Activated T-cell treated with anti-CD3 and anti-CD28 coated beads, Interleukin-2, amount 50 U/mL, for 48 hours (primary cell): ENCODE measurements at places on chromosomes 5 and 9.

DNA sequence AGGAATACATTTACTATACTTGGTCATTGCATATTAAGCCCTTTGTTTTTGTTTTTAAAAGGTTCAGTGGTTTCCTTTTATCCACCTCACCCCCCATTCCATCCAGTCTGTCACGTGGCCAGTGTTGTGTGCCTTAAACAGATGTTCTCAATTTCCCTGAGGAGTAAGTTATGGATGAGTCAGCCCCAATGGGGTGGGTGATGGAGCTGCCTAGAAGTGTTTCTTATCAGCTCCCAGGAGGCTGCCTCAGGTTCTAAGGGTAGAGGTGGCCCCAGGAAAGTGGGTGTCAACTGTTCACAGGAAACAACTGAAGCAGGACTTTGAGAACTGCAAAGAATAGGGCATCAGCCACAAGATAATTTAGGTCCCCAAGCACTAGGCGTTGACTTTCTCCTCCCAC lies 41.1 kb downstream of the ACTBL2 start:
- no peak for DNase-seq

DNA sequence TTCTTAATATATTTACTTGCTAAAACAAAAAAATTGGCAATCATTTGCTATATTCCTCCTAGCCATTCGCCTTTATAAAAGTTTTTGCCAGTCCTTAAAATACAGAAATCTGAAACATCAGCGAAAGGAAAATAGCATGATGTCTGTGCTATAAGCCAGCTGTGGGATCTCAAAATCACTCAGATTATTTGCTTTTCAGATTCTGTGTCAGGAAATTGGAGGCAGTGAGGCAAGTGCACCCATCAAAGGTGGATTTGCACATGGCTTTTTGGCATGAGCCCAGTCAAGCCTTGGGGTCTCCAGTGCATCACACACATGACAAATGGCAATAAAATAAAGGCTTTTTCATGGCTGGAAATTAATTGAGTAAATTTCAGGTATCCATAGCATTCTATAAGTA lies 196.8 kb upstream of the DAPK1 start:
- DNase-seq, result no peak

- DNase-seq, result no peak
These were observed 1138.2 kb downstream of the TAF11L14 start for GRCh38 chr5:18772475-18772874.

DNA sequence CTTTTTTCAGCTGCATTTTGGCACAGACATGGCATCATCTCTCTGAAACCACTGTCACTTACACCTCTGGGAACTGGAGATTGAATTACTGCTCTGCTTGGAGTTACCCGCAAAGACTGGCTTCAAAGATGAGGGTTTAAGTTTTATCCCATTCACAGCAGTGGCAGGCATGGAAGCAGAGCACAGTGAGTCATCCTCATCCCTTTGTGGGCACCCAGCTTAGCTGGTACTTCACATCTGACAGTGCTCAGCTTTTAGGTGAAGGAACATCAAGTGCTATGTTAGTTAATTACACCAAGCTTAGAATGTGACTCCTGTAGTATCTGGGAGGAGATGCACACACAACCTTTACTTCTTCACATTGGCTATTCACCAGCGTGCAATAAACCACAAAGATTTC lies 24.8 kb upstream of the ALDH1A1 start:
- no peak for DNase-seq

DNA sequence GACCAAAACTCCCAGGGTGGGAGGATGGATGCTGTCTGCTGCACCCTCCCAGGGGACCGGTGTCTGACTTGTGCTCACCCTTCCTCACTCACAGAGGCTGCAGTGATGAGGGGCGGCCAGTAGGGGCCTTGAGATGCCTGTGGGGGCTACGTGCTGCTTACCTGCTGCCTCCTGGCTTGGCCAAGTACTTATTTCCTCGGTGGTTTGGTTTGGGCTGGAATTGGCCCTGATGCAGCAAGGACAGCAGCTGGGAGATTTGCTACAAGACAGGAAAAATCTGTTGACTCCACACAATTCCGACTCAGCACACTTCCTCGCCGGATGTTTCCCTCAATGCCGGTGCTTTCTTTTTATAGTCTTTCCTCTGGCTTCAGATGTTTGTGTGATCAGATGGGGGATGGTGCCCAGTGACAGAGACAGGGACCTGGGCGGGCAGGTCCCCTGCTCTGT lies 6.6 kb downstream of the PCDH12 start:
- DNase-seq, result peak; percentile 61

GRCh38 chr5:149254506-149254905 lies 17.2 kb upstream of the AFAP1L1 start:
- no peak for DNase-seq

DNA sequence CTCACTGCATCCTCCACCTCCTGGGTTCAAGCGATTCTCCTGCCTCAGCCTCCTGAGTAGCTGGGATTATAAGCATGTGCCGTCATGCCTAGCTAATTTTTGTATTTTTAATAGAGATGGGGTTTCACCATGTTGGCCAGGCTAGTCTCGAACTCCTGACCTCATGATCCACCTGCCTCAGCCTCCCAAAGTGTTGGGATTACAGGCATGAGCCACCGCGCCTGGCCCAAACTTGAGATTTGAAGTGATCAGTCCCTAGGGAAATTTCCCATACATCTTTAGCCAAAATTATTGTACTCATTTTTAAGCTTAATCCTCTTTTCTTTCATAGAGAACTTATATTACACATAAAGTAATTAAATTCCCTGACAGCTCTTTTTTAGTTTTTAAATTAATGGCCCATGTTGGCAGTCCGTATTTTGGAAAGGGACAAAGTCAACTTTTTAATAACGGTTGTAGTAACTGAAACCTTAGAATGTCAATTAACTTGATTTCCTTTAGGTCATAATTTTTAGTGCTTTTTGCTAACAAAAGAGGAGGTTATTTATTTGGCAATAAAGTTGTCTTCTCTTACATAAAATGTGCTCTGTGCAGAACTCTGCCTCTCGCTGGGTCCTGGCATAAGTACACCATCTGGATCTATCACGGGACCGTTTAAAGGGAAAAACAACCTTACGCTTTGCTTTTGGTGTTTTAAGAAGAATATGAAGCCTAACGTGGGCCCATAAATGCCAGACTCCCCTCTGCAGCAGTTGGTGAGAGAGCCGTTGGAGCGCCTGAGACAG lies 142.3 kb upstream of the OTULINL start:
- DNase-seq, result no peak

GRCh38 chr5:31741496-31741895 lies 102.6 kb downstream of the PDZD2 start:
- DNase-seq, result no peak

GRCh38 chr5:108421713-108422112 lies 39.8 kb upstream of the FBXL17 start:
- no peak for DNase-seq

DNA sequence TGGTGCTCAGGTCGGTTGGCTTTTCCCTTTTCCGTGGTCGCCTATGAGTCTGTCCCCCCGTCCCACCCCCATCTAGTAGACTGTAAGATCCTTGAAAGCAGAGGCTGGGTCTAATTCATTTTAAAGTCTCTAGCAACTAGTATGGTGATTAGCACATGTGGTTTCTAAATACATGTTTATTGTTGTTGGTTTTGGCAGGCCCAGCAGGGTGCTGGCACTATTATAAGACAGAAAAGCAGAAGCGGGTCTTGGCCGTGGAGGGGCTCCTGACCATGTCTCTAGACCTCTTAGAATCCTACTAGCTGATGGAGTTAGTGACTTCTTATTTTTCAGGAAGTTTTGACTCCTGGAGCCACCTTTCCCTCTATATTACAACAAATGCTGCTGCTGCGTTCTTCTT lies 61.5 kb upstream of the TNFSF8 start:
- DNase-seq, result no peak

- no peak for DNase-seq
These were observed 2.3 kb downstream of the SLC44A1 start for GRCh38 chr9:105246656-105247173.

GRCh38 chr5:76716456-76717157 lies 681 bp downstream of the F2R start:
- peak; percentile 41 for DNase-seq

GRCh38 chr9:5819174-5819573 lies 13.7 kb downstream of the ERMP1 start:
- DNase-seq, result no peak

- DNase-seq, result no peak
These were observed 1.6 kb downstream of the DMXL1 start for GRCh38 chr5:119072496-119072895.

DNA sequence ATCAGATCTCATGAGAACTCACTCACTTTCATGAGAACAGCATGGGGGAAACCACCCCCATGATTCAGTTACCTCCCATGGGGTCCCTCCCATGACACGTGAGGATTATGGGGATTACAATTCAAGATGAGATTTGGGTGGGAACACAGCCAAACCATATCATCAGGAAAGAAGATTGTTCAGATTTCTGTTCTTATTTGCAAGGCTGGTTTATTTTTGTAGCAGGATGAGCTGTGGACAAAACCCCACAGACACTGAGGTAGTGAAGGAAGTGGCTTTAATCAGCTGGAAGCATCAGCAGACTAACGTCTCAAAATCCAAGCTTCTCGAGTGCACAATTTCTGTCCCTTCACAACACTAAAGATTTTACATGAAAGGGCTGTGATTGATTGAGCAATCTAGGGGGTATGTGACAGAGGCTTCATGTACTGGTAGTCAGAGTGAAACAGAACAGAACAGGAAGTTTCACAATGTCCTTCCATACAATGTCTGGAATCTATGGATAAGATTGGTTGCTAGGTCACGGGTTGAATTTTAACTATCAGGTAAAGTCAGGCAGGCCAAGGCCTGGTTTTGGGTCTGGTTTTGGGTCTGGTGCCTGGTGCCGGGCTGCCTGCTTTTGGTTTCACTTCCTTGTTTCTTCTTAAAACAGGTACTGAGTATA lies 91.3 kb upstream of the ZNF366 start:
- DNase-seq, result no peak

- no peak for DNase-seq
These were observed 937.6 kb downstream of the TLE4 start for GRCh38 chr9:80509358-80509757.

DNA sequence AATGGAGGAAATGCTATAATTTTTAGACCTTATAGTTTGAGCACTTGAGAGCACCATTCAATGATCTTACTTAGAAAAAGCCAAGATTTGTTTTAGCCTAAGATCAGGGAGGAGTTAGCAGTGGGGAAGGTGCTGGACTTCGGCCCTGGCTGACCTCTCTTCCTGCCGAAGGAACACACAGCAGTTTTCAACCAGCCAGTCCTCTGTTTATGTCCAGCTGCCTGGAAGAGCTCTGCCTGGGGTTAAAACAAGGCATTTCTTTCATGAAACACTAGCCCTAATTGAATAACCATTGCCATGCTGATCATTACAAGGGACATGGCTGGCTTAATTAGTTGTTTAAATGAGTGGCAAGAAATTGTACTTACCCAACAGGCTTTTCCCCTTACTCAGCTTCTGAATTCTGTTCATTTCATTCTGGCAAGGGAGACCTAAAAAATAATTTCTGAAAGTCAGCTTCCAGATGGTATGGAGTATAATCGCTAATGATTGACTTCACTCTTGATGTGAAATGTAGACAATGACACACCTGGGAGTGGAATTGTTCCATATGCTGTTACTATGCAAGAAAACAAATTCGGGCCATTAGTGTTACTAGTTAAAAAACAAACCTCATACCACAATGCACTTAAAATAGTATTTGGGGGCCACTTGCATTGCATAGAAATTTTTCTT lies 514.2 kb downstream of the SPOCK1 start:
- no peak for DNase-seq

- no peak for DNase-seq
These were observed 41.4 kb downstream of the RGS3 start for GRCh38 chr9:113504725-113505590.

- no peak for DNase-seq
These were observed 61.1 kb upstream of the SAP30L start for GRCh38 chr5:154384480-154385235.

GRCh38 chr9:127812936-127813675 lies 10.4 kb downstream of the FPGS start:
- no peak for DNase-seq

DNA sequence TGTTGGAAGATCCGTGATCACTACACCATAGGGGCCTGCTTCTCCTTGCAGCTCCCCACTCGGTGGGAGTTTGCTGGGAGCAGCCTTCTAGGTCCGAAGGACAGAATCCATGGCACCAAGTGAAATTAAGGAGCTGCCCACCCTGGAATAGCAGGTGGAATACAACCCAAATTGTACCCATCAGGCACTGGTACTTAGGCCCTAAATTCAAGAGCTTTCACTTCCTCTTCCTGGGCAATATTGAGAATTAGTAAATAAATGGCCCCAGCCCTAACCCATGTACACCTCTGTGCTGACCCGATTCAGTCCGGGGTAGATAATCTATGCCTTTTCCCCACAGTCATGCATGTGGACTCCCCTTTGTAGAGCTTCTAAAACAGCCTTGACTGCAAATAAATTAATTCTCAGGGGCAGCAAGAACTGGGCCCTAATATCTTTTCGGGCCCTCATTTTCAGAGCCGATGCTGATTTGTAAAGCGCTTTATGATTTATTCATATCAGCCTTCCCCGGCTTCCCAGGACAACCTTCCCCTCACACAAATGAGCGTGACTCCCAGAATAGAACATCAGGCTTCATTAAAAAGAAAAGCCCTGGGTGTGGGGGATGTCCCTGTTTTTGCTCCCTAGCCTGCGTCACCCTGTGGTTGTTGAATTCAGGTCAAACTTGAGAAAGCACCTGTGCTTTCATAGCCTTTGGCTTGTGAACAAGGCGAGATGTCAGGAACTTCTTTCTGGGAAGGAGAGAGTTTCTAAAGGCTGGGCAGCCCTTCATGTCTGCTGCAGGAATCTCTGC lies 126.1 kb upstream of the TBC1D2 start:
- DNase-seq, result no peak

DNA sequence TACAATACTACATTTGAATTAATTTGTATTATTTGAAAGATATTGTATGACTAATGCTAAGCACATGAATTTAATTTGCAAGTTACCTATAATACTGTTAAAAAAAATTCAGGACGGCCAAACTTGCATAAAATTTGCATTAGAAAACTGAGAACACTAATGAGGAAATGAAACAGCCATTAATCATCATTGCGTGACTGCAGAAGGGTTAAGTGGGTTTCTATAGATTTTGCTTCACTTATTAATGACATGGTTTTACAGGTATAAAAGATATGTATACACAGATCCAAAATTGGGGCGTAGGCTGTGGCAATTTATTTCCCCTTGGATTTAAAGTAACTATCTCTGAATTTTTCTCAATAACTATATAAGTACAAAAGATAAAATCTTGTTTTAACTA lies 882.6 kb downstream of the PTPRD start:
- no peak for DNase-seq

DNA sequence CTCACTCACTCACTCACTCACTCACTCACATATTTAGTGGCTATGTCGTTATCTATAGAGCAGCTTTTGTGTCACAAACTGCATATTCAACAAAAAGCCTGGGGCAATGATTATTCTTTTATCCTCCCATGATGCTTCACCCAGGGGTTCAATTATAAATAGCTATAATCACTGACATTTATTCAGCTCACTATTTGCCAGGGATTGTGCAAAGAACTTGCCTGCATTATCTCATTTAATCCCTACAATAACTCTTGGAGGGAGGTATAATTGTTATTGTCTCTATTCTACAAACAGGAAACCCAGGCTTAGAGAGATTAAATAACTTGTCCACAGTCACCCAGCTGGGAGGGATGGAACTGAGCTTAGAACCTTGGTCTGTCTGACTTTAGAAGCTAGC lies 298.0 kb upstream of the MSX2 start:
- no peak for DNase-seq

- no peak for DNase-seq
These were observed 77.4 kb upstream of the PIP5K1B start for GRCh38 chr9:68627594-68627993.

GRCh38 chr9:32384364-32385151 lies at the start of gene ACO1:
Gene ACO1 (plus strand): TSS chr9:32384643. CDS start chr9:32405507, 20,864 bp downstream.
- peak; percentile 90 for DNase-seq
